ENCODE measurements at places on chromosomes 11 and 22. TPM values are rescaled to one million over a fixed set of nuclear protein-coding genes. Genes with fewer than 3 reads are reported as not detected.

The INS gene
- total RNA-seq: not detected

The GPR152 gene
- total RNA-seq: not detected

GRCh38 chr11:88555018-88555828, 217.7 kb upstream of the CTSC start:
- no peaks in the 10 kb centered on the region for H3K4me1 ChIP-seq
- no peak overlapping the region for H3K4me3 ChIP-seq
- no peak for DNase-seq
- H3K36me3 ChIP-seq: no peaks in the 10 kb centered on the region

GRCh38 chr11:34679681-34680080, 58.8 kb downstream of the EHF start:
- H3K4me3 ChIP-seq: no peak overlapping the region
- H3K27ac ChIP-seq: no peak overlapping the region
- no peak for DNase-seq
- no peaks in the 10 kb centered on the region for H3K36me3 ChIP-seq
- H3K27me3 ChIP-seq: no peaks in the 10 kb centered on the region

The BARX2 gene
- total RNA-seq: 5.2 TPM

The TRPC6 gene
- 1.4 TPM for total RNA-seq
